Suppressor macrophage (primary cell): ENCODE measurements at places on chromosomes 7 and 10.

DNA sequence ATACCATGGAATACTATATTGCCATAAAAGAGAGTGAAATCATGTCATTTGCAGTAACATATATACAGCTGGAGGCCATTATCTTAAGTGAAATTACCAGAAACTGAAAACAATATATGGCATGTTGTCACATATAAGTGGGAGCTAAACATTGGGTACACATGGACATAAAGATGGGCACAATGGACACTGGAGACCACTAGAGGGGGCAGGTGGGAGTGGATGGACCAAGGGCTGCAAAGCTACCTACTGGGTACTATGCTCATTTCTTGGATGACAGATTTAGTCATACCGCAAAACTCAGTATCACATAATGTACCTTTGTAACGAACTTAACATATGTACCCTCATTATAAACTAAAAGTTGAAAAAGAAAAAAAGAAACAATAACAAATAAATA lies 1167.6 kb downstream of the NXPH1 start:
- no peak for DNase-seq

- DNase-seq, result no peak
These were observed 107.2 kb downstream of the CNTNAP2 start for GRCh38 chr7:146223851-146224250.

- no peak for DNase-seq
These were observed 153.5 kb upstream of the PDE1C start for GRCh38 chr7:32223721-32224120.

GRCh38 chr7:77684030-77684429 lies 12.2 kb upstream of the RSBN1L start:
- no peak for DNase-seq

- DNase-seq, result no peak
These were observed 24.1 kb downstream of the MINDY4 start for GRCh38 chr7:30795161-30795948.

DNA sequence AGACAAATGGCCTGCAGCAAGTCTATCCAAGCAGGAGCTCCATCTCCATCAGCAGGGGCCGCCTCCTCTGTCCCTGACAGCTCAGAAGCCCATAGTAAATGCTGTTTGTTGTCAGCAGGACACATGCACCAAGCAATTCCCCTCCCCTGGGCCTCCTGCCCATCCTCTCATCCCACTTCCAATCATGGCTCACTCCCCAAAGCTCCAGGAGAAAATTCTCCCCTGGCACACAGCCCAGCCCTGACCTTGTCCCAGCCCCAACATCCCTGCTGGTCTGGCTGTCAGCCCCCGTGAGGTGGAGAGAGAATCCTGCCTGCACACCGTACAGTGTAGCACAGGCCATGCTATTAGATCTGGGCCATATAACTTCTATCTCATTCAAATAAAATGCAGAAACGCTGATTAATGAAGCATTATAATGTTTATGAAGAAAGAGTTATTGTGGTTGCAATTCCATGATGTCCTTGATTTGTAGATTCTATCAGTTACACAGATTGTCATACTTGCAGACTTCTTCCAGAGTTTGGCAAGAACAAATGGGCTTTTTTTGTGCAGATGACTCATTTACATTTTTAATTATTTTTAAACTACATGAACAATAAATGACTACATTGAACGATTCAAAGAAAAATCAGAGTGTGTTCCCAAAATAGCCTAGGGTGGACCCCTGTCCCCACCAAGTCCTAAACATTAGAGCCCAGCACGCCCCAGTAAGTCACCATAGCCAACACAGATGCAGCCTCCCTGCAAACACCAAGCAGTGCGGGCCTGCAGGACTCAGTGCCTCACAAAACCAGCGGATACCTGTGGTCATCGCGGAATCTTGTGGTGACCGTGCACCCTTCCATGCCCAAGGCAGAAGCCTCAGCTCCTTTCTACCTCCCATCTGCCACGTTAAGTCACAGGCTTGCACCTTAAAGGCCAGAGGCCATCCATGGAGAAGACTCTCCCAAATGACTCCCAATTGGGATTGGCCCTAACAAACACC lies 70.1 kb downstream of the COBL start:
- no peak for DNase-seq

- DNase-seq, result no peak
These were observed 4.4 kb upstream of the MYL7 start for GRCh38 chr7:44145479-44145968.

- no peak for DNase-seq
These were observed 472.5 kb upstream of the GHITM start for GRCh38 chr10:83666762-83667161.

DNA sequence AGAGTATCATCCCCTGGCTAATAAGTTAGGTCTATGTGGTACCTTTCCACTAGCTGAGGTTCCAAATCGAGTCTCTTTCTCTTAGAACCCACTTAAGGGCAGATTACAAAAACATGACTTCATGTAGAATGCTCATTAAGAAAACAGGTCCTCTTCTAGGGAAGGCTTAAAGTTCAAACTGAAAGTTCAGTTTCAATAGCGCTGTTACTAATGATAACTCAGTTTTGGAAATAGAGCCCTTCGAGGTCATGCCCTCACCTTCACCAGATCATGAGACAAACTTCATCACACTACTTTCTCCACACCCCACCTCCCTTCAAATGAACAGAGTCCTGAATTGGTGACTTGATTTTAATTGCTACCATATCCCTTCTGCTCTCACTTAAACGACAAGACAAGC lies 26.2 kb downstream of the HGF start:
- no peak for DNase-seq

- no peak for DNase-seq
These were observed 134.6 kb downstream of the LRRC4 start for GRCh38 chr7:127896659-127897058.
